Astrocyte (in vitro differentiated cells and primary cell): ENCODE measurements at places on chromosomes 11 and 22. TPM values are rescaled to one million over a fixed set of nuclear protein-coding genes. Genes with fewer than 3 reads are reported as not detected.

GRCh38 chr11:88357323-88358039, 19.9 kb upstream of the CTSC start:
- no peak overlapping the region for H3K4me3 ChIP-seq
- H3K27ac ChIP-seq: no peak overlapping the region

The OR51E1 gene
- not detected in 2 replicates for total RNA-seq

- no peak overlapping the region for H3K27ac ChIP-seq
- H3K36me3 ChIP-seq: no peaks in the 10 kb centered on the region
- peaks cover 12% of the 10 kb centered on the region for H3K4me1 ChIP-seq
- no peaks in the 10 kb centered on the region for H3K27me3 ChIP-seq
- no peak for DNase-seq
Observed at GRCh38 chr11:123587559-123587958, 66.9 kb downstream of the SCN3B start.

- H3K36me3 ChIP-seq: no peaks in the 10 kb centered on the region
- H3K4me3 ChIP-seq: no peak overlapping the region
- no peaks in the 10 kb centered on the region for H3K4me1 ChIP-seq
- H3K27ac ChIP-seq: no peak overlapping the region
- no peaks in the 10 kb centered on the region for H3K27me3 ChIP-seq
Observed at GRCh38 chr11:6735306-6735705, 36.5 kb downstream of the OR2AG2 start.

The KRTAP5-2 gene
- total RNA-seq: not detected in 2 replicates

The MOGAT2 gene
- not detected in 2 replicates for total RNA-seq

The LRRC56 gene
- 0.82 and 1.8 TPM in 2 replicates for total RNA-seq

DNA sequence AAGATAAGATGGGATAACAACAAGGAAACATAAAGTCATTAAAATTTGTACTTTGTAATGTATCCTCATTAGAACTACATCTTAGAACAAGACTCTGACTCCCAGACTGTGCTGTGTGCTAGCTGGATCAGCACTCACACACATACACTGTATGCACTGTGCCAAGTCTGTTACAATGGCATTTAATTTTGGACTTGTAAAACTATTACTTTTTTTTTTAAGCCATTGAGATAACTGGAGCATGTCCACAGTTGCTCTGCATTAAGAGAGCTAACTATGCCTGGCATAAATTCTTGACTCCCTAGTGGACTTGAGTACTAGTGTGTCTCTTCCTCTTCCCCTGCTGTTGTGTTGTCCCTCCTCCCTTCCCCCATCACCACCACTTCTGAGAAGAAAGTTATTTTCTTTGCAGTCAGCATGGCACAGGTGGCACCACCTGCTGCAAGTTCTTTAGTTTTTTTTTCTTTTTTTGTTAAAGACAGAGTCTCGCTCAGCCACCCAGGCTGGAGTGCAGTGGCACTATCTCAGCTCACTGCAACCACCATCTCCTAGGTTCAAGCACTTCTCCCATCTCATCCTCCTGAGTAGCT, 268.6 kb downstream of the TMEM135 start:
- H3K36me3 ChIP-seq: no peaks in the 10 kb centered on the region
- no peak overlapping the region for H3K4me3 ChIP-seq
- DNase-seq: no peak
- no peaks in the 10 kb centered on the region for H3K27me3 ChIP-seq
- H3K27ac ChIP-seq: no peak overlapping the region
- H3K4me1 ChIP-seq: no peaks in the 10 kb centered on the region

The DENND5A gene
- 147 and 156 TPM in 2 replicates for total RNA-seq
